ENCODE measurements at places on chromosomes 2 and 18.

DNA sequence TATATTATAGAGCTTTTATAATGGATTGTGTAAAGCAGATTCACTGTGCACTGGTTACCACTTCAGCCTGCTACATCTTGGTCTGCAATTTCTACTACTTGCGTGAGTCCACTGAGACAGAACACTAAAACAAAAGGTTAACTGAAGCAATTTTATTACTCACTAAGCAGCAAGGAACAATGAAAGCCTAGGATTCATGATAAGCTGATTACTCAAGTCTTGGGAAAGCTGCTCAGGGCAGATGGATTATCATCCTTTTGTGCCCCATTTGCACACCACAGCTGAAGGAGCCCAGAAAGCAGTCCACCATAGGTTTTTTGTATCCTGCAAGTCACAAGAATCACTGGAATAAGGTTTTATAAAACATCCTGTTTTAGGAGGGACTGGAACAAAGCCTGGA lies 1215.2 kb upstream of the TMEFF2 start:
- DNase-seq: no peak

DNA sequence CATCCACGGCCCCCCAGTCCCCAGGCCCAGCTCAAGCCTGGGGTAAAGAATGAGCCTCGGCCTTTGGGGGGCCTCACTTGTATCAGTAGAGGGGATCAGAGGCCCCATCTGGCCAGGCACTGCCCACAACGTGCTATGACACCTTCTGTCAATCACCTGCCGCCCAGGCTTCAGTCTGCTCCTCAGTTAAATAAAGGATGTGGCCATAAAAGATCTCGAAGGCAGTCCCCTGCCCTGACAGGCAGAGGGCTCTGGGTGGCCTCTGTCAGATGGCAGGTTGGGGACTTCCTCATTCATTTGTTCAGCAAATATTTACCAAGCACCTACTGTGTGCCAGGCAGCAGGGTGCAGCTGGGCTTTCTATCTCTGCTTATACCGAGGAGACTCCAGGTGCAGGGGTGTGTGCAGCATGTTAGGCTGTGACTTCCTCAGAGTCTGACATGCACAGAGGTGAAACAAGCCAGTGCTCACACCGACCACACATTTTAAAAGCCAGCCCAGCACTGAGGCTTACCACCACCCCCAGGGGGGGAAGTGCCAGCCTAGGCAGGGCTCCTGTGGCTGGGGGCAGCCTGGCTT lies 166.4 kb downstream of the GALNT1 start:
- no peak for DNase-seq

- DNase-seq: no peak
These were observed 318.7 kb upstream of the NCKAP5 start for GRCh38 chr2:133886735-133887675.

DNA sequence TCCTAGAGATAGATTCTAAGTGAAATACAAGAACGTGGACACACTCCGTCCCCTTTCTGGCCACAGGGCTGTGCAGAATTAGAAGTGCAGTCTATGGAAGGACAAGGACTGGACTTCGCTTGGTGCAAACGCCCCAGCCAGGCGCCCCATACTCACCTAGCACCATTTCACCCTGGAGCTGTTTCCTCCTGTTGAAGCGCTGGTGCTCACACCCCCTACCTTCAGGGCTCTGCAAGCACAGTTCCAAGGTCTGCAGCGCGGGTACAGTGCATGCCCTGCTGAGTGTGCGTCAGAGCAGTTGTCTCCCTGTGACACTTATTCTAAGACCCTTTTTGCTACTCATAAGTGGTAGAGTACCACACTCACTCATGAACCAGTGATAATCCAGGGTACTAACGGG lies 3.0 kb downstream of the HPCAL1 start:
- no peak for DNase-seq

- no peak for DNase-seq
These were observed 22.1 kb upstream of the ARPC2 start for GRCh38 chr2:218194880-218195279.

DNA sequence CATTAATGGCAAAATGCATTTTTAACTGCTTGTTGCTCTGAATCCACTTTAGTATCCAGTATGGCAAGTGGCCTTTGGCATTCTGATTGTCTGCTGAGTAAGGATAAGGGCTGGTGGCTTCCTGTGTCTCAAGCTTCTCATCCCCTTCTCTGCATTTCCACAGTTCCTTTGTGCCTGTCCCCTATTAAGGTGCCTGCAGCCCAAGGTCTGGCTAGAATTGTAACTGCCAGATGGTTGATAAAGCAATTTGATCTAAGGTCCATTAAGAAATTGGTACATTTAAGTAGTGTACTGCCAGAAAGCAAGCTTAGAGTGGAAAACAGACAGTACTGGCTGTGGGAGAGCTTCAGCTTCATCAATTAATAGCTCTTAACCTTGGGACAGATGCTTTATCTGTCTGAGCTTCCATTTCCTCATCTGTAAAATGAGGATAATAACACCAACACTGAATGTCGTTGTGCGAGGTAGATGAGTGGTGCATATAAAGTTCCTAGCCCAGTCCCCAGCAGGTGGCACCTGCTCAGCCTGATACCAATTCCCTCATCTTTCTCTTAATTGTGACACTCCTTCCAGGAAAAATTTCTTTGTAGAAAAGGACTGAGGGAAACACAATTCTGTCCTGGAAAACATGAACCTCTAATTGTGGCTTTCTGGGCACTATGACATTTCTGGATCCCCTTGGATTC lies 570.6 kb upstream of the GCFC2 start:
- DNase-seq: no peak

DNA sequence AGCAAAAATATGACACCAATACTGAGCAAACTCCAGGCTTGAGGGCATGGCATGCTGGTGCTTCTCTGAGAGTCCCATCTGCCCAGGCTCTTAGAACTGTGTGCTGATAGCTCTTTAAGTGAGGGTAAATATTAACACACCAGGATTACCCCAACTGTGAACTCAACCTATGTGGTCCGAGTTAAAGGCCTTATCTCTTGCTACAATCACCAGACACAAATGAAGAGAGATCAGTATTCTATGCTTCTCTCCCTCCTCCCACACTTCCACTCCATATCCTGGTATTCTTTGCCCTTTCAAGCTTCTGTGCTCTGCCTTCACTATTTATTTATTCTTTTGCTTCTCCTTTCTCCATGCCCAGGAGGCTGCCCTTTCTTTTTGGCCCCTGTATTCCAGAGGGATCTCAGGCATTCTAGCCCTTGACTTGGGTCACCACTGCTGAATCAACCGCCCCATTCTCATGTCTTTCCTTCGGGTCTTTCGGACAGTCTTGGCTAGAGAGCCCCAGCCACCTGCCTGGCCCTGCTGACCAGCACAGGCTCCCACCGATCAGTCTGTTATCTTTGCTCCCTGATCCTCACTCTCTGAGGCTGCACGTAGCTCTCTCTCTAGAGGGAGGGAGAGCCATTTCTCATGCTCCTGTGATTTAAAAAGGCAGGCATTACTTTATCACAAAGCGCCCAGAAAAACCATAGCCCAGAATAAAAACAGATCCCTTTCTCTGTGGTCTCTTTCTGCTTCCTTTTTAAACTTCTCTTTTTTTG lies 17.2 kb upstream of the HK2 start:
- DNase-seq: no peak

DNA sequence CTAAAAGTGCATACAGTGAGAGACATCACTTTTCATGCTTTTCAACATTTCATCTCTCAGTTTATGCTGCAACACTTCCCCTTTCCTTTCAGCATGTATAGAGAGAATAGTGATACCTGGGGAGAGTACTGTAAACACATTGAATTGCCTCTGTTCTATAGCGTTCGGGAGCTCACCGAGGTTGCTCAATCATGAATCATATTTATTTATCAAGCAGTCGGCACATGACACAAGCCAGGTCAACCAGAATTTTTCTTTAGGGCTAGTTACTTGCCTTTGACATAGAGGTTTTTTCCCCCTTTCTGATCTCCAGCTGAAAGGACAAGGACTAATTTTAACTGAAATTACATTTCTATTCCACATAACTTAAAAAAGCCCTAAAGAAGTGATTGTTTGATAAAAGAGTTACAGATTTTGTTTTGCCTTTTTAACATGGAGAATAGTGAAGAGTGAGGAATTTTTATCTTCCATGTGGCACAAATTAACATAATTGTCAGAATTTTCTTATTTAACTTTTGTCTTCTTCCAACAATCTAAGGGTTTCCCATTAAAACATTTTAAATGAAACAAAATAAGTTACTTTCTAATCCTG lies 690.9 kb upstream of the TMEFF2 start:
- no peak for DNase-seq

DNA sequence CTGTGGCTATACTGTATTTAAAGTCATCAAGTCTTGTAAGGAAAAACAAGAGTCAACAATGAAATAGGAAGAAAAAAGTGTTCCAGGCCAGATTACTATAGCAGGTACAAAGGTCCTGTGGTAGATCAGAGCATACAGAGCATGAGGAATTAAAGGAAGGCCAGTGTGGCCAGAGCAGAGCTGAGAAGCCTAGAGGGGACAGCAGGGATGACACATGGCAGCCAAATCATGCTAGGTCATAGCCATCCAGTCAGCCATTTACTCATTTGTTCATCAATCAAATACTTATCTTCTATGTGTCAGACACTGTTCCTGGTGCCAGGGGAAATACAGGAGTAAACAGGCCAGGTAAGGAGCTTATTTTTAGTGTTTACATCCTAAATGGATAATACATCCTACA lies 24.3 kb downstream of the ADD2 start:
- DNase-seq: no peak

DNA sequence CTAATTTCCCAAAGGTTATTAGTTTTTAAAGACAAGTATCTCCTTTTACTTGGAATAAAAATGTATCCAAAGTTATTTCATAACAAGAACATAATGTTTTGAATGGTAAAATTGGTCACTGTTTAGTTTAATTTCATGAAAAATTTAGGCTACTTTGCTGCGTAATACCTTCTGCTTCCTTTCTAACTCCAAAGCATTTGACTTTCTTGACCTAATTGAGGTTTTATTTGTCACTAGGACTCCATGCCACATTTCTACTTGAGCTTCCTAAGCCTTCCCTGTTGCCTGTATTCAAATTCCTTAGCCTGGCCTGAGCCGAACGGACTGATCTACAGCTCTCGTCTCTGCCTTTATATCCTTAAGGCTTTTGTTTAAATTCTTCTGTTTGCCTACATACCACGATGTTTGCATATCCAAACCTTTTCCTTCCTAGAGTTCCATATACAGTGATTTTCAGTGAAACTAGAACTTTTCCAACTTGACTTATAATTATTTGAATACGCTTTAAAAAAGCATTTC lies 25.1 kb downstream of the ARMC9 start:
- no peak for DNase-seq

DNA sequence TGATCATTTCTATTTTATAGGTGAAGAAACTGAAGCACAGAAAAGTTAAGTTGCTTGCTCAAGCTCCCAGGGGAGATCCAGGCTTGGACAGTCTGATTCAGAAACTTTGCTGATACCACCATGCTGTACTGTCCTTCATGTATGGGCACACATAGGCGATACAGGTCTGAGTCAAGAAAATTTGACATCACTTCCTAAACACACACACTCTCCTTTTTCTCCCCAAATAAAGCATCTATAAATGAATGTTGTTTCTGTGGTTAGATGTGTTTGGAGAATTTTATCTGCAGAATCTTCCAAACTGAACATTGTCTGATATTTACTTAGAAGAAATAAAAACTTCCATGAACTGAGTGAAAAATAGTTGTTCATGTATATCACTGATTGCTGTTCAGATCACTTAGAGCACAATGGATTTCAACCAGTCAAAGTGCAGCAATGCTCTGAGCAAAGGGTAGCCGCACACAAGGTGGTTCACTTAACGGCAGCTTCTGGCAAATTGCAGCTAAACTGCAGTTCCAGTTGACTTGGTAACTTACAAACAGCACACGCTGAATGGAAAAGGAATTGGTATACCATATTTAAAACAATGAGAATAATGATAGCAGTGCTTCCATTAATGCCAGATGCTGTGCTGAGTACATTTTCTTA lies 10.0 kb upstream of the AGFG1 start:
- DNase-seq: no peak

DNA sequence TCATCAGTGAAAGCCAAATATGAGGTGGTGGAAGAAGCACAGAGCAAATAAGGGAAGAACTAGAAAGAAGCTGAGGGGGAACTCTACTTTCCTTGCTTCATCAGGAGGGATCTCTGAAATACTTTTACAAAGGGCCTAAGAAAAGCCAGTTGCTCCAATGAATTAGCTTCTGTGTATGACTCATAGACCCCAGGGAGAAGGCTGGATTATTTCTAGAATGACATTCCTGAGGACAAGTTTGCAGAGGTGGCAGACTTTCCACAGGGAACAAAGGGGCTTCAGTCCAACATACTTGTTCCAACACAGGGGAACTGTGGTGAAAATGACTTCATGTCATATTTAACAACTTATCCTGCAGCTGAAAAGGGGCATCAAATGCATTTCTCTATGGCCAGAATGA lies 29.0 kb downstream of the DOK1 start:
- no peak for DNase-seq

- DNase-seq: no peak
These were observed 490.5 kb downstream of the TNS1 start for GRCh38 chr2:217512259-217512658.

DNA sequence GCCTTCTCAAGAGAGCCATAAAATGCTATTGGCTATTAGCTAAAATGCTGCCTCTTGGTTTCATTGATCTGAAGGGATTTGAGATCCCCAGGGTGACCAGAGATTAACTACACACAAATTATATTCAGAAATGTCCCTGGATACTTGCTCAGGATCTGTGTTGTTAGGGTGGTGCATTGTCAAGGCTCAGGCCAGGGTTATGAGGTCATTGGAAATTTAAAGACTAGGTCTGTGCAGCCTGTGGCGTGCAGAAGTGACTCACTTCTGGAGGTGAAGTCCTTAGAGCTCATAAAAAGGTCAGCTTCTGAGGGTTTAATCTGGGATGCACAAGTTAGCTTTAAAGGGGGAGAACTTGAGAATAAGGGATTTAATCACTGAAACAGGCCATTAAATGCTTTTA lies 23.5 kb downstream of the LRRTM1 start:
- DNase-seq: no peak

GRCh38 chr2:180715044-180715443 lies 265.4 kb upstream of the UBE2E3 start:
- no peak for DNase-seq

- no peak for DNase-seq
These were observed 25.7 kb downstream of the SLC4A1AP start for GRCh38 chr2:27689424-27689823.

DNA sequence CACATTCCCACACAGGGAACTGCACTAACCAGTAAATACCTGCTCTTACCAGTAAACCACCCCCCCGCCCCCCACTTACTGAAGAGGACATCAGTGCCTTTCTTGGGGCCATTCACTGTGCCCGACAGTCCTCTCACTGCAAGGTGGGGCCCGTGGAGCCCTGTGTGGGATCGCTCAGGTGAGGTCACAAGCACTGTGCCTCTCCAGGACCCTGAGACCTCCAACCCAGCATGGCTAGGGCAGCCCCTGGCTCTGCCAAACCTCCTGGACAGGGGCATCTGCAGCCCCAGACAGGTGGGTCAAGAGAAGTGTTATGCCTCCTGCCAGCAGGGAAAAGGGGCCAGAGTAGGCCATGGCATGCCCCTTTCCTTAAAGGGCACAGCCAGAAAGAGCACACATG lies 6.7 kb upstream of the NEURL3 start:
- DNase-seq: no peak

GRCh38 chr2:23537991-23538390 lies 153.0 kb downstream of the KLHL29 start:
- no peak for DNase-seq
